AG10803 (cell line): ENCODE measurements at places on chromosomes 16 and 17.

GRCh38 chr17:65898651-65899050 lies 293.3 kb downstream of the CEP112 start:
- no peak for DNase-seq

DNA sequence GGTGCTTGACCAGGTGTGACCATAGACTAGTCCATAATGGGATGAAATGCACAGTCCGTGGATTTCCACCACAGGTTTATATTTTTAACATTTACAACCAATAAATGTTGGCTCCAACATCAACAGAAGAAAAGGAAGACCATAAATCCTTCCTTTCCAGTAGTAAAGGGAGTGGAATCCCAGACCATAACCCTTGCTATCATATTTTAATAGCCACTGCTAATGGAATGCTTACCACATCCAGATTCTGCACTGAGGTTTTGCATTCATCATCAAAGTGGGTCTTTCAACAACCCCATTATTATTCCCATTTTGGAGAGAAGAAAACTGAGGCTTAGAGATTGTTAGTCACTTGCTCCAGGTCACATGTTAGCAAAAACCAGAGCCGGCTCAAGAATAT lies 106.7 kb downstream of the FOXL1 start:
- no peak for DNase-seq

- DNase-seq = no peak
Measured at GRCh38 chr17:17886726-17887125, 49.9 kb upstream of the SREBF1 start.

GRCh38 chr17:28480799-28481571 lies 7.5 kb downstream of the SLC13A2 start:
- no peak for DNase-seq

- DNase-seq = no peak
Measured at GRCh38 chr17:13917634-13918033, 151.7 kb upstream of the COX10 start.

DNA sequence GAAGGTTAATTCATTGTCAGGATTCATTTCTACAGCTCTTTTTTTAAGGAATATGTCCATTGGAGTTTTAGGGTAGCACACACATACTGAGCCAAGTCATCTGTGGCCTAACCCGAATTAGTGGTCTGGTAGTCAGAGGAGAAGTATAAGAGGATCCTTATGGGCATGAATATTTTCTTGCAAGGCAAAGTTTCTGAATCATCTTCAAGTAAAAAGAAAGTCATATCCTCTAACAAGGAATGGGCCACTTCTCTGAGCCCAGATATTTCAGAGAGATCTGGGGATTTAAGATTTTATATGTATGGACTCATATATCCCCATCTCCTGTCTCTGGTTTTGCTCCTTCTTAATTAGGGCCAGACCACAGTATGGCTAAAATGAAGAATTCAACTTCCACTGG lies 99.2 kb upstream of the CDH8 start:
- DNase-seq = peak; percentile 20

DNA sequence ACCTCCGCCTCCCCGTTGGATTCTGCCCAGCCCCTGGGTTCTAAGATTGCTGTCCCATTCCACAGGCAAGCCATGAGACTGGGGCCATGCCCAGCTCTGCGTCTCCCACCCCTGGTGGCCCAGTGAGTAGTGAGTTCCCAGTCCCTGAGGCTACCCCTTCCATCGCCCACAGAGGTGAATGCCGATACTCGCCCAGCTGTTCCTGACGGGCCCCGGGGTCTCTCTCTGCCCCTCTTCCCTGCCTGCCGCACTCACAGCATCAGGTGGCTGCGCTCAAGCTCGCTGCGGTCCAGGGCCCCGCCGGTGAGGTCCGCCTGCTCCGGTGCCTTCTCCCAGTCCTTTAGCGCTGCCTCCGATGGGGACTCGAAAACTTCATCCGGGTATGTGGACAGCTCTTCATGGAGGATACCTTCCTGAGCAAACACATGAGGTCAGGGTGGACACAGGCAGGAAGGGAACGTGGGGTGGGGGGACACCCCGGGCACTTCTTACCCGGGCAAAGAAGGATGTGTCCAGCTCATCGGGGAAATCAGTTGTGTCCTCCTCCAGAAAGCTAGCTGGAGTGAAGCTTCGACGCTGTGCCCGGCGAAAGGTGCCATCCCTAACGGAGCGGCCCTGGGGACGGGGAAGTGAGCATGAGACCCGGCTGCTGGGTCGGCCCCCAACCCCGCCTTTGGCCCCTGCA lies 8.8 kb downstream of the SNRNP25 start:
- no peak for DNase-seq
